A549 treated with AZD2906 at 1 μM for 4 hours (cell line): ENCODE measurements at places on chromosomes 2 and 18. TPM values are rescaled to one million over a fixed set of nuclear protein-coding genes. Genes with fewer than 3 reads are reported as not detected.

The KLHL41 gene
- total RNA-seq: 0.14 to 0.24 TPM (median 0.19 TPM) in 5 replicates

The GORASP2 gene
- 82.2 to 120 TPM (median 87.7 TPM) in 5 replicates for total RNA-seq

The LAMA1 gene
- 0.06 to 0.16 TPM (median 0.09 TPM) in 5 replicates for total RNA-seq

The IL36G gene
- total RNA-seq: not detected in 5 replicates

The EPAS1 gene
- 86.6 to 106 TPM (median 97.0 TPM) in 5 replicates for total RNA-seq

The MAP2 gene
- total RNA-seq: 0.93 to 1.8 TPM (median 1.1 TPM) in 5 replicates

The ATP6V1C2 gene
- 0.12 to 0.29 TPM (median 0.23 TPM) in 5 replicates for total RNA-seq

The RUFY4 gene
- total RNA-seq: 0.08 TPM in 1 of 5 replicates, not detected in the others

The SATB2 gene
- 2.7 to 3.2 TPM (median 3.0 TPM) in 5 replicates for total RNA-seq

The RNF144A gene
- total RNA-seq: 6.8 to 9.3 TPM (median 8.7 TPM) in 5 replicates

The MARCHF4 gene
- total RNA-seq: 21.4 to 26.2 TPM (median 24.2 TPM) in 5 replicates

The RNF152 gene
- total RNA-seq: 0.04 to 0.22 TPM (median 0.19 TPM) in 5 replicates
